Colonic mucosa (tissue), 4 donors: ENCODE measurements at places on chromosomes 7 and 10. TPM values are rescaled to one million over a fixed set of nuclear protein-coding genes. Genes with fewer than 3 reads are reported as not detected.

DNA sequence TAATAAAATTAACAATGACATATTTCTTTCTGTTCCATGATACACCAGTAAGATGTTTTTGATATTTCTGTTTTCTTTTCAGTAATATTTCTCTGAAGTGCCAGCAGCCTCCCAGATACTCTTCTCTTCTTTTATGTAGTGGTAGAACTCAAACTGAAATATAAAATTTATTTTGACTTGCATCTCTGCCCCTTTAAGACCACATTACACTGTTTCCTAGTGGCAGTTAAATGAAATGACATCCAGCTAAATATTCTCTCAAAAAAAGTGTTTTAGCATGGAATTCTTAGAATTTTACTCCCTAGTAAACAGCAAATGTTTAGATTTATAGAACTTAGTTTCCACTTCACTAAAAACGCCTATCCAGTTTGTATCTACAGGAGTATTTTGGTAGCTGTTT, 237.2 kb upstream of the MTPN start:
- H3K4me3 ChIP-seq, result no peak overlapping the region
- no peak for DNase-seq
- no peaks in the 10 kb centered on the region for H3K4me1 ChIP-seq
- H3K36me3 ChIP-seq, result no peaks in the 10 kb centered on the region
- H3K27me3 ChIP-seq, result no peaks in the 10 kb centered on the region
- H3K27ac ChIP-seq, result no peak overlapping the region

- no peaks in the 10 kb centered on the region for H3K36me3 ChIP-seq
- no peak overlapping the region for H3K27ac ChIP-seq
- no peaks in the 10 kb centered on the region for H3K4me1 ChIP-seq
- no peak for DNase-seq
Observed at GRCh38 chr10:23630885-23631284, 192.0 kb downstream of the OTUD1 start.

DNA sequence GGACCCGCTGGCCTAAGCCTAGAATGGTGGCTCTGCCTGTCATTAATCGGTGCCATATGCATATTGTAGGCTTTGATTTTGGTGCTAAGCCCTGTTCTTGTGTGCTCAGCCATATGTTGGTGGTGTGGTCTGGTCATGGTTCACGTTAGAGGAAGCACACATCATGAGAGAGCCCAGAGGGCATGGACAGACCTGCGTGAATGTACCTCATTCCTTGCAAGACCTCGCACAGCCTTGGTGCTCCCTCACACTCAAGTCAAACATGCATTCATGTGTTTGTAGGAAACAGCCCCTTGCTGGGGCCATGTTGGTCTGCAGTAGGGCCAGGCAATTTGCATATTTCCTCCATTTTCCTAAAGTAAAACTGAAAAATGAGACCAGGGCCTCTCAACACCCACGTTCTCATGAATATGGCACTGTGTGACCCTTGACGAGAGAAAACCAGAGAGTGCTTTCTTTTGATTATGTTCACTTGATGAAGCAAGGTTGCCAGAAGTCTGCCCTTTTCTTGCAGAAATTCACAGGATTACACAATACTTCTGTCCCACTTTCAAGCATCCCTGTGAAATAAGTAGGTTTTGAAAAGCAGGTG, 268.7 kb downstream of the CELF2 start:
- no peaks in the 10 kb centered on the region for H3K4me1 ChIP-seq
- DNase-seq, result no peak
- H3K4me3 ChIP-seq, result no peak overlapping the region
- H3K27ac ChIP-seq, result no peak overlapping the region
- H3K27me3 ChIP-seq, result no peaks in the 10 kb centered on the region

- peak; percentile 11 for DNase-seq
- H3K4me1 ChIP-seq, result no peaks in the 10 kb centered on the region
Observed at GRCh38 chr10:46248651-46249146, 38.1 kb upstream of the ANTXRL start.

DNA sequence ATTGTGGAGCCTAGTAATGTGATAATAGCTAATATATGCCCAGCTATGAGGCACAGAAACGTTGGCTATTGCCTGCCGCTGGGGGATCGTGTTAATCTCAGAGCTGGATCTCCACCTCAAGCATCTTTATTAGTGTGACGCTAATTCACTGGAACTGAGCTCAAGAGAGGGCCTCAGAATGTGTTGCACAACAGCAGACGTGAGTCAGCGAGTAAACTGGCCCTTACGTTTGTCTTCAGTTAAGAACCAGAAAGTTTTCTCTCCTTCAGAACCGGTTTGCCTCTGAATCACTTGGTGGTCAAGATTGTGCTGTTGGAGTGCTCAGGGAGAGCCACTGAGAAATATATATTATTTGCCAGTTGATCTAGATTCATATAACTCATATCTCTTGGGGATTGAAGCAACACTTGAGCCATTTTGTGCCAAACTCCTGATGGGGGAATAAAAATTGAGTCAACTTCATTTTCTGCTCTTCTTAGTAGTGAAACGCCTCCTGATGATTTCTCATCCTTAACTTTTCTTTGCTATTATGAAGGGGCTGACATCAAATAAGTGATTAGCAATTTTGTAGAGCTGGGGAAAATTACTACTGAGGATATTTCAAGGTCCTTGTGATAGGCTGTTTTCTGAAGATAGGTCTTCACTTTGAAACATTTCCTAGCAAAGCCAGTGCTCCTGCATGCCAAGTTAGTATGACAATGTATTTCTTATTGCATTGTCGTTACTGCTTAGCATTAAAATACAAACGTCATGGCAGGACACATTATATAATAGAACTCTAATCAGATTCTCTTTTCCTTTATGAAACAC, 22.3 kb downstream of the BZW2 start:
- H3K27ac ChIP-seq, result no peak overlapping the region
- no peak for DNase-seq
- H3K4me3 ChIP-seq, result no peak overlapping the region
- no peaks in the 10 kb centered on the region for H3K4me1 ChIP-seq
- H3K27me3 ChIP-seq, result no peaks in the 10 kb centered on the region

GRCh38 chr7:50696810-50697582, 85.7 kb downstream of the GRB10 start:
- no peaks in the 10 kb centered on the region for H3K36me3 ChIP-seq
- no peak overlapping the region for H3K27ac ChIP-seq
- DNase-seq, result no peak
- no peak overlapping the region for H3K4me3 ChIP-seq

ACSM6 gene
- not detected for total RNA-seq

DNA sequence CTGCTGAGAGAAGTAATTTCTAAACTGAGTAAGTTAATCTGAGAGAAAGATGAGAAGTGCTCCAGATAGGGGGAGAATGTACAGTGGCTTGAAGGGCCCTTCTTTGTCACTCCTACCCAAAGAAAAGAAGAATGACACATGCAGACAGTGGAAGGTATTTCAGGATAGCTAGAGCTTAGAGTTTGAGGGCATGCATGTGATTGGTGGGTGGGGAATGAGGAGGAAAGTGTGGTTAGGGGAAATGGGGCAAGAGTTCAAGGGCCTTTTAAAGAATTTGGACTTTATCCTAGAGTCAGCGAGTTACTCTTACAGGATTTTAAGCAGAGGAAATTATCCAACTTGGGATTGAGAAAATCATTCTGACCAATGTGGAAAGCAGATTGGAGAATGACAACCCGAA, 50.0 kb downstream of the ANLN start:
- H3K36me3 ChIP-seq, result no peaks in the 10 kb centered on the region
- H3K27ac ChIP-seq, result no peak overlapping the region
- no peaks in the 10 kb centered on the region for H3K27me3 ChIP-seq
- H3K4me1 ChIP-seq, result no peaks in the 10 kb centered on the region
- H3K4me3 ChIP-seq, result no peak overlapping the region

PPRC1 gene
- 17.0 TPM for total RNA-seq

ZNF862 gene
- total RNA-seq, result 8.8 TPM

- H3K36me3 ChIP-seq, result no peaks in the 10 kb centered on the region
- H3K4me1 ChIP-seq, result no peaks in the 10 kb centered on the region
Observed at GRCh38 chr7:148687555-148687954, 11.1 kb upstream of the CUL1 start.

DNA sequence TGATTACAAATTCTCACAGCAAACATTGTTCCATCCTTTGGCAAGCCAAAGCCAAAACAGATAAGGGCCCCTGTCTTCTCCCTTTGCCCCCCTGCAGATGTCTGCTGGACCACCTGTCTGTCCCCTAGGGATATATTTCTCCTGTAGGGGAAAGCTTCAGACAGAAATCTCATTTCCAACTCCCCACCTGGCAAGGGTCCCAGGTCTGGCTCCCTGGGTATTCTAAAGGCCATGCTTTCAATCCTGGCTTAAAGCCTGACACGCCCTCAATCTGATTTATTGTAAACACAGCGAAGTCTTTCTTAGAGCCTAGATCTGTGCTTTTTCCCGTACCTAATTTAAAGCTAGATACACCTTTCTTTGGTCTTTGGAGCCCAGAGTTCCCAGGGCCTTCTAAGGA, 66.1 kb downstream of the KCNMA1 start:
- H3K4me3 ChIP-seq, result no peak overlapping the region
- DNase-seq, result peak; percentile 64
- no peaks in the 10 kb centered on the region for H3K36me3 ChIP-seq
- H3K4me1 ChIP-seq, result no peaks in the 10 kb centered on the region
- H3K27me3 ChIP-seq, result no peaks in the 10 kb centered on the region
- no peak overlapping the region for H3K27ac ChIP-seq

- H3K4me3 ChIP-seq, result no peak overlapping the region
- no peaks in the 10 kb centered on the region for H3K27me3 ChIP-seq
- no peaks in the 10 kb centered on the region for H3K4me1 ChIP-seq
Observed at GRCh38 chr7:70371652-70372051, 760.3 kb upstream of the GALNT17 start.

GRCh38 chr7:55486192-55486590, 86.1 kb downstream of the VOPP1 start:
- no peak overlapping the region for H3K27ac ChIP-seq
- H3K4me3 ChIP-seq, result no peak overlapping the region
- no peak for DNase-seq
- H3K36me3 ChIP-seq, result peaks cover 9% of the 10 kb centered on the region
- no peaks in the 10 kb centered on the region for H3K4me1 ChIP-seq

GRCh38 chr7:39686261-39686924, 63.0 kb downstream of the RALA start:
- no peak for DNase-seq
- no peaks in the 10 kb centered on the region for H3K27me3 ChIP-seq
- peaks cover 4% of the 10 kb centered on the region for H3K4me1 ChIP-seq
- H3K36me3 ChIP-seq, result no peaks in the 10 kb centered on the region
- no peak overlapping the region for H3K4me3 ChIP-seq

EN2 gene
- not detected for total RNA-seq
